ENCODE measurements at places on chromosomes 12 and 14.

- DNase-seq = peak; percentile 78
Measured at GRCh38 chr14:90827919-90828610, 11.8 kb upstream of the TTC7B start.

DNA sequence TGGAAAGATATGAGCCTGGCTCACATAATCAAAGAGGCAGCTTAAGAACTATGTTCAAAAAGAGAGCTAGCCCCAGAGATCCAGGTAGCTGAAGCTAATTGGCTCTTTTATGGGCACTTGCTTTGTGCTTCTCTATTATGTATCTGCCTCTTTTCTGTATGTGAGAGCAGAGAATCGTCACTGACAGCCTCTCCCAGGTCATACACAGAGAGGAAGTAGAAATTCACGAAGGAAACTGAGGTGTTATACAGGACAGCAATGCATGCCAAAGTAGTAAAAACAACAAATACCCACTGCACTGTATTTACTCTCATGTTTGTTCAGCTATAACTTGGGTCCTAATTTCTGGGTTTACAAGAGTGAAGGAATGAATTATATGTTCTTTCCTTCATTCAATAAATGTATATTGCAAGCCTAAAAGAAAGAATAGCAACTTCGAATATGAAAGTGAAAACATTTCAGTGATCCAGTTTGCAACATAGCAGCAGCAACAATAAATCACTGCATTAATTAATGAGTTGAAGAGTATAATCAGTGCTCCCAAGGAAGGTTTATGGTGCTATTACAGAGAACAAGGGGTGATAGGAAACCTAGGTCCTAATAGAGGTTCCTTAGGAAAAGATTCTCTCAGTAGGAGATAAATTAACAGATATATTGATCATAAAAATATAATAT, 47.1 kb upstream of the ATXN7L3B start:
- no peak for DNase-seq

DNA sequence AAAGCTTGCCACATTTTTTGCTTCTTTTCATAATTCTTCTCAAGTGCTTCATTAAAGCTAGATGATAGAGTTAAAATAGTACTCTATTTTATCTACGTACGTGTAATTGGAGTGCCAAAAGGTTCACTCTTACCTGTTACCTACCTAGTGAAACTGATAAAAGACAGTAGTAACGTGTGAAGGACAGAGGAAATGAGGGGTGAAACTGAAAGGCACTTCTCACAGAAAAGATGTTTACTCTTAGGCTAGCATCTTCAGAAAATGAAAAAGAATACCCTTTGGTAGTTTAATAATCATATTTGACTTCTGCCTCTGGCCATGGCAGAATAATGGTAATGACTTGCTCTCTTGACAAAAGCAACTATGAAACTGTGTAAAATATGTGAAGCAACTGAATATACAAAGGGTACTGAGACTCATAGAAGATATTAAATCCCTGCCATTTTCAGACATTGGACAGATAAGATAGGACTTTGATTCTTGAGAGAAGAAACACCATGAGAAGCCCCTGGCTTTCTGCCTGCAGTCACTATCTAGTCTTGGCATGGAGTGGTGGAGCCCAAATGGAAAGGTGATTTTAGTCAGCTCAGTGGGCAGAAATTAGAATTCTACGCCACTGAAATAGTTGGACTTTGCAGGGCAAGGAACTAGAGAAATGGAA, 6.3 kb upstream of the EVL start:
- no peak for DNase-seq

GRCh38 chr14:66645716-66646115, 137.8 kb downstream of the GPHN start:
- no peak for DNase-seq

- no peak for DNase-seq
Measured at GRCh38 chr14:31162910-31163649, 44.5 kb downstream of the HECTD1 start.

All from activated CD8-positive, alpha-beta memory T cell treated with anti-CD3 and anti-CD28 coated beads for 4 hours (primary cell).